ENCODE measurements at places on chromosomes 6 and 20.

DNA sequence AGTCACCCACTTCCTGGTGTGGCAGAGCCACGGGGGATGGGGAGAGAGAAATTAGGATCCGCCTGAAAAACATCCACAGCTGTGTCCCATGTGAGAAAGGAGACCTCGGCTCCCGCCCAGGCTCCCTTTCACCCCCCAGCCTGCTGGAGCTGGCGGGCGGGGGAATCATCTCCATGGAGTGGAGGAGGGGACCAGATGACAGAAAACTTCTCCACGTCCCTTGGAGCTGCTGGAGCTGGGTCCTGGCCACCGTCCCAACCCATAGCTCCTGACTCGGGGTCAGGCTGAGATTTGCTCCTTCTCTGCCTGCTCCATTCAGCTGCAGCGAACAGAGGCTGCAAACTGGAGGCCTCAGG, 113.8 kb downstream of the CEBPB start:
- peak; percentile 75 for DNase-seq

DNA sequence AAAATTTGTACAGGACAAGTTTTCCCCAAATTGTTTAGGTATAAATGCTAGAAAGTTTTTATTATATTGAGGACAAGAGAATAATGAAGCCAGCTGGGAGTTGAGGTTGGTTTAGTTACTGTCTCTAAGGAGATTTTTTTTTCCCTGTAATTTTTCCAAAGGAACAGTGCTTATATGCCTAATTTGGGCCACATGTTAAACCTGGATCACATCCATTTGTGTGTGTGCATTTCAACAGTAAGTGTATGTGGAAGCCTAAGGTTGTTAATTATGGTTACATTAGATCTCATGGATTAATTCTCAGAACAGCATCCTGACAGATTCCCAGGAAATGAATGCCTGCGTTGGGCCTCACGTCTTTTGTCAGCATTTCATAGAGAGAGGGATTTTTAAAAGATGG, 4.5 kb downstream of the IGF2R start:
- DNase-seq, result no peak

GRCh38 chr6:109183109-109183650, 87.9 kb downstream of the CEP57L1 start:
- DNase-seq, result no peak

DNA sequence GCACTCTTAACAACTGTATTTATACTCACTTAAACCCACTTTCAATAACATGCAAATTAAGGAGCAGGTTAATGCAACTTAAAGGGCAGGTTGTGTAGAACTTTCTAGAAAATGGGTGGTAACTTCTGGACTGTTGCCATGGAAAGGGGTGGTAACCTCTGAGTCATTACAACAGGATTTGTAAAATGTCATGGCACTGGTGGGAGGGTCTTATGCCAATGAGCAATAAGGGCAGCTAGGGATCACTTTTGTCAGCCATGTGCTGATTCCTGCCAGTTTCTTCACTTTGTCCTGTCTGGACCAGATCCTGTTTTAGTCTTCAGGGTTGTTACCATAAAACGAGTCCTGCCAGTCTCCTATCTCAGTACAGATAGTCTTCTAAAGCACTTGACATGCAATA, 560.5 kb upstream of the PTCHD4 start:
- DNase-seq, result no peak

DNA sequence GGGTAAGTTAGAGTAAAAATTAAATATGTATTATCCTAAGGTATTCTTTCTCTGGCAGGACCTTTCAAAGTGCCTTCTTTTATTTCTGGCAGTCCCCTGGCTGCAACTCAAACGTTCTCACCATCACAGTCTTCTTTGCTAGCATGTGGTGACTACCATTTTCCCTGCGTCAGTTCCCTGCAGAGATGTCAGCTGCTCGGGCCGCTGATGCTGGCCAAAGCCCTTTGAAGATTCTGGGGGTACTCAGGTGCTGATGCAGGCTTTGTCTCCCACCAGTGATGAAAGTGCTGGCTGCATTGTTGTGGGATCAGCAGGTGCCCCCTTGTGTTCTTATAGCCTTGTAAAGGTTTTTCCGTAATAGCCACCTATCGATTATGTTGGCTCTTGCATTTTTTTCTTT, 140.1 kb downstream of the BTBD3 start:
- DNase-seq, result no peak

DNA sequence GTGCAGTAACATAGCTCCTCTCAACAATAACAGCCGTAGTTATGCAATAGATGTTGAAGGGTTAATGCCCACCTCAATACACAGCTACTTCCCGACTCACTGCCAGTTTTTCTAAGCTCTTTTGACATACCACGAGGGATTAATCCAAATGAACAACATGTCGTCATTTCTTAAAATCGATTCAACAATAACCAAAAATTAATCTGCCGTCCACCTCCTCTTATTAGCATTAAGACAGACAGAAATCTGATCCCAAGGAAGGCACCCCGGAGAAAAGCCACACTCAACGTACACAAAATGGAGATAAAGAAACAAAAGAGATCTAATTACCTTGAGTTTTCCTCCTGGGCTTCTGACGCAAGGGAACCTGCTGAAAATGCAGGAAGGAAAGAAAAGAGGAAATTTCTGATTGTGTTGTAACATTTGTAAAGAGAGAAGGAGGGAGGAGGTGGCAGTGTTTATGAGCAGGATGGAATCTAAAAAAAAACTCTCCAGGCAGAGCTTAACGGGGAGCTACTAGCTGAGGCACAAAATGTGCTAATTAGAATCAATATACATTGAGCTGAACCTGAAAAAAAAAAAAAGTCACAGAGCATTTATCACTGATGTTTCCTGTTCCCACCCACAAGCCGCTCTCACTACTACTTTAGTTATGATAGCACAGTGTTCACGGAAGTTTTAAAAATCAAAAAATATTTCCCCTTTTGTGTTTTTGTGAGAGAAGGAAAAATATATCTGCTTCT, 109.3 kb downstream of the IPCEF1 start:
- DNase-seq, result no peak

- no peak for DNase-seq
Observed at GRCh38 chr6:2793534-2794151, 28.4 kb downstream of the WRNIP1 start.

GRCh38 chr6:1801401-1801800, 191.7 kb downstream of the FOXC1 start:
- no peak for DNase-seq

DNA sequence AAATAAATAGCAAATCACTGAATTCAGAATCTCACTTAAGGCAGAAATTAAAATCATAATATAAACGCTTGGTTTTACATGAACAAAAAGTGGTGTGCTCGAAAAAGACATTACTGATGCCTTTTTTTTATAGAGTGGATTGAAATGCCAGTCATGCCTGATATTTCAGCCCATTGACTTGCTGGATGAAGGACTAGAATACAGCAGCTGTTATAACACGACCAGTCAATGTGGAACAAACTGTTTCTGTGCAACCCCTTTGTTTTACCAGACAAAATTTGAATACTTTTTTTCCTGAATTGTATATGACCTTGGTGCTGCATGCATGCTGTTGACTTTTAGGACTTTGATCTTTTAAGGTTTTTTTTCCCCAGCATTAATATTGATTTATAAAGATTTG, 150.0 kb downstream of the QKI start:
- no peak for DNase-seq

- peak; percentile 93 for DNase-seq
Observed at GRCh38 chr20:33663161-33664084, 1.3 kb downstream of the C20orf144 start.

GRCh38 chr6:10416516-10416862, 1.6 kb upstream of the TFAP2A start:
- no peak for DNase-seq

GRCh38 chr6:151179321-151179720, 60.4 kb upstream of the AKAP12 start:
- DNase-seq, result no peak

DNA sequence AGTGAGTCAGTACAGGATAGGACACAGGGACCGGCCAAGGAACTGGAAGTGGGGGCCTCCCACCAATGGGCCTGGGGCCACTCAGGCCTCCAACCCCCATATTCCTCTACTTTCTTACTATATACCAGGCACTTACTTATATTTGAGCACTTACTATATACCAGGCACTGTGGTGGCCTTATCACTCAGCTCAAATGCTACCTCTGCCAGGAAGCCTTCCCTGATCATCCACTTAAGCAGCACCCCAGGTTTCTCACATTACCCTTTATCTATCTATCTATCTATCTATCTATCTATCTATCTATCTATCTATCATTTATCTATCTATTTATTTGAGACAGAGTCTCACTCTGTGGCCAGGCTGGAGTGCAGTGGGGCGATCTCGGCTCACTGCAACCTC, 12.3 kb upstream of the UBE2V1 start:
- no peak for DNase-seq

GRCh38 chr6:7910298-7910653, 312 bp downstream of the TXNDC5 start:
- no peak for DNase-seq

DNA sequence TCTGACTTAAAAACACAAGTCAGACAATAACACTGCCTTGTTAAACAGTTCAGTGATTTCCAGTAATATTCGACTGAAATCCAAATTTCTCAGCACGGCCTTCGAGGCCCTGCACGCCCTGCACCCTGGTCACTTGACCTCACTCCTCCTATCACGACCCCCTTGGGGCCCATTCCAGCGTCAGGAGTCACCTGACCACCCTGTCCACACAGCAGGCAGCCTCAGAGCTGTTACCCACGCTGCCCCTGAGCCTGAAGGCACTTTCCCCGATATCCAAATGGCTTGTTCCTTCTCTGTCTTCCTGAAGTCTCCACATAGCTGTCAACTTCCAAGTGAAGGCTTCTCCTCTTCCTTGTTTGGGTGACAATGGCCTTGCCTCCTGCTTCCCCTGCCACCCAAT, 33.1 kb upstream of the SMOC2 start:
- no peak for DNase-seq

DNA sequence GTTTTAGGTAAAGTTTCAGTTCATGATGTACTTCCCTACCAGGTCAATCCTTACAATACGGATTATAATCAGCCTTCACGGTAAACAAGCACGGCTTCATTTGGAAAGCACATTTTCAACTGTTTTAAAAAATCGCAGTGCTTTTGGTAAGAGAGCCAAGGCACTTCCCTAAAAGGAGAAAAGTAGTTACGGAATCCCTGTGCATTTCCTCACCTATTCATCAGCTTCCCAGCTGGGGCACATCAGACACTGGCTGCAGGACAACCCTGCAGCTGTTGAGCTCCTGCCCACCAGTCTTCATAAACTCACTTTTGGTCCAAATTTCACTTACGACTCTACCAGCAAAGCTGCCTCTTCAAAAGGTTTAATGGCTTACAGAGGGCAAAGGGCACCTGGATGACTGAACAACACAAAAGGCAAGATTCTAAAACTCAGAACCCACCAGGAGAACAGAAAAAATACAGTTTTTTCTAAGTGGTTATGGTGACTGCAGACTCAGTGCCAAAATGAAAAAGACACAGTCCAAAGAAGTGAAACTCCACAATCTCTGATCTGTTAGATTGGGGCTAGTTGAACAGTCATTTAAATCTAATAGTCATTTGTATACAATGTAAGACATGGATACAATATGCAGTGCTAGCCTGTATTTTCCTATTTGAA, 7.5 kb downstream of the SNX5 start:
- no peak for DNase-seq

- DNase-seq, result no peak
Observed at GRCh38 chr6:118935331-118935668, 341 bp upstream of the MCM9 start.

- peak; percentile 68 for DNase-seq
Observed at GRCh38 chr20:22691369-22692118, 107.2 kb upstream of the FOXA2 start.

DNA sequence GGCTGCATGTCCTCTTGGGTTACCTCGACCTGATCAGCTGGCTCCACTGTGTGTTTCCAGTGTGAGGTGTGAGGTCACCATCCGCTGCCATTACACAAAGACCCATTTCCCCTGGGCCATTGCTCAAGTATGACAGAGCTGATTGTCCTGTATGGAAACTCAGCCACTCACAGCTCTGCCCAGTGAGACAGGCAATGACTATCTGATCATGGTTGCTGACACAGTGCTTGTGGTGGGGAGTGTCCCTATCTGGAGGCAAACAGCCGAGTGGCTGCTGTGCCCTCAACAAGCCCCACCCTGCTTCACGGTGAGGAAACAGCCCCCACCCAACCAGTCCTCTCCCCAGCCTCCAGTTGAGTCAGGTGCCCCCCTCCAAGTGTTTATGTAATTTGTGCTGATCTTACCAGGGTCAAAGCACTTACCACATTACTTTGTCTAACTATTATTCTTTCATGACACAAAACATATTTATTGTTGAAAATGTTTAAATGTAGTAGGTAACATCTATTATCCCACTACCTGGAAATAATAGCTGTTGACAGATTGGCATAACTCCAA, 11.7 kb upstream of the MAPK13 start:
- DNase-seq, result no peak

DNA sequence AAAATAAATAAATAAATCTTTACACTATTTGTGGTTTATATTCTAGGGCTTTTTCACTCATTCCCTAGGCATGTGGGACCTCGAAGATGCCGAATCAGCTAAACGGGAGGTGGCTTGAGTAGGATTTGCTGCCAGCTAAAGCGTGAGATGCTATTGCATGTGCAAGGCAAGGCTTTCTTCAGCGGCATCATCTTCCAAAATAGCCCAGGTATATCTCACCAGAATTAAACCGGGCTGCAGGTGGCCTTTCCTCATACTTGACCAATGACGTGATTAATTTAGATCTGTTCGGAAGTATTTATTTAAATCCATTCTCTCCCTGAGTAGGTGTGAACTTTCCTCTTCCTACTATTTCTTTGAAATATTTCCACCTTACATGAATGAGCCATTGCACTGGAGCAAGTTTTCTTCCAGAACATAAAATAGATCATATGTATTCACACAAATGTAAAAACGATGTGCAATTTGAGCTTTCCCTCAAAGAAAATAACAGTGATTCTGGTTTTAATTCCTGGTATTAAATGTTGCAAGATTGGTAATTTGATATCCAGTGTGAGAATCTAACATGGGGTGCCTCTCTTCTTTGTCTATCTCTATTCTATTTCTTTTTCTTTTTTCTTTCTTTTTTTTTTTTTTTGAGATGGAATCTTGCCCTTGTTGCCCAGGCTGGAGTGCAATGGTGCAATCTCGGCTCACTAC, 24.3 kb upstream of the ZNF217 start:
- no peak for DNase-seq

GRCh38 chr6:47733879-47734558, 35.6 kb downstream of the ADGRF4 start:
- DNase-seq, result no peak

DNA sequence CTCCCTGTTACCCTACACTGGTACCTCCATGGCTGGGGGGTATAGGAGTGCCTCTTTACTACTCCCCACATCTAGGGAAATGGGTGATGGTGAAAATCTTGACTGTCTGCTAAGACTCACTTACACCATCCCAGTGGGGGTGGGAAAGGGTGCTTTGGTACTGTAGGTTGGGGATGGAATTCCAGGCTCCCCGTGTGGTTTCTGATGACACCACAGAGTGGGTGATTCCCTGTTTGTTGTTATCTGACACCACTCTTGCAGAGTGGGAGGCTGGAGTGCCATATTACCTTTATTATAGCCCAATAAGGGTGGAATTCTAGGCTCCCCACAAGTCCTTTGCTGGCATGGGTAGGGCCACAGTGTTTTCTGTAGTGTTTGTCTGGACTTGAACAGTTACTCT, 264.6 kb upstream of the MAN1A1 start:
- no peak for DNase-seq

Measured in BE2C (cell line).